Astrocyte of the spinal cord (primary cell): ENCODE measurements at places on chromosomes 13 and 19.

DNA sequence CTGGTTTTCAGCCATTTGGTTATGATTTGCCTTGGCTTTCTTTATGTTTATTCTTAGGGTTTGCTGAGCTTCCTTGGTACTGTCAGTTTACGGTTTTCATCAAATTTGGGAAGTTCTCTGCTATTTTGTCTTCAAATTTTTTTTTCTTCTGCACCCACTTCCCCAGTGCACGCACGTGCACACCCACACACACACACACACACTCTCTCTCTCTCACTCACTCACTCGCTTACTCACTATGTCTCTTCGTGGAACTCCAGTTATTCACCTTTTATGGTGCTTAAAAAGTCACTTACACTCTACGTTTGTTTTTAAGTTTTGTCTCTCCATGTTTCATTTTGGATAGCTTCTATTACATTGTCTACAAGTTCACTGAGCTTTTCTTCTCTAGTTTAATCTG, 7.1 kb downstream of the AKAP11 start:
- DNase-seq, result no peak

DNA sequence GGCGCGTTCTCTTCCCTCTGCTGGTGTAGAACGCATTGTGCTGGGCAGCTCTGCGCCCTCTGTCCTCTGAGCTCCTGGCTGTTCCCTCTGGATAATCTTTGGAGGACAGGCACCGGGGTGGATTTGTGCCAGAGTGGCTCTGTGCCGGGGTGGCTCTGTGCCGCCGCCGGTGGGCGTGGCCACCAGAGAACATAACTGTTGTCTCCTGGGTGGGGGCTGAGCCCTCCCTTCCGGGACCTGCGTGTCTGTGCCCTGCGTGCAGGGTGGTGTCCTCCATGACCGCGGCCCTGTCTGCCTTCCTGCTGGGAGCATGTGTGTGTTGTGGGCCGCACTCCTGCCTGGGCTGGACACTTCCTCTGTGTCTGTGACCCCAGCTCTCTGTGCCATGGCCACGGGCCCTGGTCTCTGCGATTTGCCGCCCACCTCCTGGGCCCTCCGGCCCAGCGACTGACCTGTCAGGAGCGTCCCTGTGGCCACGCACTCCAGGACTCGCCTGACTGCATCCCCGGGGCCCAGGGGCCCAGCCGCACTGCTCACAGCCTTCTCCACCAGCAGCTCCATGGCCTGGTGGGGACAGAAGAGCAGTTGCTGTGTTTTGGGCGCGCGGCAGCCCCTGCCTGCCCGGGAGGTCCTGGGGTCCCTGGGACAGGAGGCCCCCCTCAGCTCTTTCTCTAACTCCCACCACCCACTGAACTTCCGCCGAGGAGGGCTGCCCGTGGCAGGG, 22.4 kb upstream of the MATK start:
- DNase-seq, result no peak

DNA sequence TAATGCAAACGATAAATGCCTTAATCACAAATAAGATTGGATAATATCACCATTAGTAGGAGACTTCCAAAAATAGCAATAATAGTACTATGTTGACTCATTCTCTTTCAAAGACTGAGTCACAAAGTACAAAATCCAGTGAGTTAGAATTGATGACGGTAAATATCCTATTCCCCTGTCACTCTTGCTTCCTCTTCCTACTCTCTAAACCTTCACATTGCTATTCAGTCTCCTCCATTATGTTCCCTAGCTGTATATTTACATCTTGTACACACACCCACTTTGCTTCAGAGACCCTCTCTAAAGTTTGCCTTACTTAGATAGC, 26.3 kb upstream of the INTS6 start:
- DNase-seq, result peak; percentile 41

DNA sequence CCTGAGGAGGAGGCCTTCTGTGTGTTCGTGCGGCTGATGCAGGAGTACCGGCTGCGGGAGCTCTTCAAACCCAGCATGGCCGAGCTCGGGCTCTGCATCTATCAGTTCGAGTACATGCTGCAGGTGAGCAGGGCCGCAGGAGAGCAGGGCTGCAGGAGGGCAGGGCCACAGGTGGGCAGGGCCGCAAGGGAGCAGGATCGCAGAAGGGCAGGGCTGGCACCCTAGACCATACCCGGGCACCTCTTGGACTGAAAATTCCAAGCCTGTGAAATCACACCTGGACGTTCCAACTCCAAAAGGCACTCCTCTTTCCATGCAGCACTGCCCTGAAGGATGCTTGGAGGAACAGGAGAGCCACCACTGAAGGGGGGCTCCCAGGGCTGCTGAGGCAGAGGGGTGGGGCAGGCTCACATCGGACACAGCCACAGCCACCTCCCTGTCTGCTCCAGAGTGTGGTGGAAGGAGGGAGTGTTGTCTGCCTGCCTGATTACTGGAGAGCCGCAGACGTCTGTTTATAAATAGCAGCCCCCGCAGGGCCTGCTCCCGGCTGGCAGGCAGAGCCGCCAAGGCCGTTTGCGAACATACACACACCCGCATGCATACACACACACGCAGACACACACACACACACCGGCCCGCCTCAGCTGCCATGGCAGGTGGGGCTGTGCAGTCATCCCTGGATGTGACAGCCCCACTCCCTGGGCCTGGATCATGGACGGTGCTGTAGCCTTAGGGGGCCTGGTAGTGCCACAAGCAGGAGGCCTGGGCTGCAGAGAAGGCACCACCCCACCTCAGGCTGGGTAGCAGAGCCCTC, 20.2 kb downstream of the EVI5L start:
- DNase-seq, result no peak

- no peak for DNase-seq
These were observed 21.3 kb upstream of the F7 start for GRCh38 chr13:113084094-113084942.

- DNase-seq, result no peak
These were observed 3.6 kb upstream of the DNAJC15 start for GRCh38 chr13:43019811-43020210.

DNA sequence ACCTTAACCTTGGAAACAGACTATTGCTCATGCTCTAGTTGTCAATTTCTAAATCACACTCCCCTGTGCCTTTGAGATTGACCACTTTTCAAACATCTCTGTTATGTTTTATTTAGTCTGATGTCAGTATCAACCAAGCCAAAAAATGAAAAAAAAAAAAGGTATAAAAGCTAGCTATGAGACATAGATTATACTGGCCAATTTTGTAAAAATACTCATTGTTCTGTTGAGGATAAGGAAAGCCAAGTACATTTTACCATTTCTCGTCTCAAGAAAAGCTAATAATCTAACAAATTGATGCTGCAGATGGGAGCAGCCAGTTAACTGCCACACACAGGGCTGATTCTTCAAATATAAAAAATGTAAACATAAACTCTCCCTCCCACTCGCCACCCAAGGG, 572.6 kb upstream of the KLF12 start:
- no peak for DNase-seq

DNA sequence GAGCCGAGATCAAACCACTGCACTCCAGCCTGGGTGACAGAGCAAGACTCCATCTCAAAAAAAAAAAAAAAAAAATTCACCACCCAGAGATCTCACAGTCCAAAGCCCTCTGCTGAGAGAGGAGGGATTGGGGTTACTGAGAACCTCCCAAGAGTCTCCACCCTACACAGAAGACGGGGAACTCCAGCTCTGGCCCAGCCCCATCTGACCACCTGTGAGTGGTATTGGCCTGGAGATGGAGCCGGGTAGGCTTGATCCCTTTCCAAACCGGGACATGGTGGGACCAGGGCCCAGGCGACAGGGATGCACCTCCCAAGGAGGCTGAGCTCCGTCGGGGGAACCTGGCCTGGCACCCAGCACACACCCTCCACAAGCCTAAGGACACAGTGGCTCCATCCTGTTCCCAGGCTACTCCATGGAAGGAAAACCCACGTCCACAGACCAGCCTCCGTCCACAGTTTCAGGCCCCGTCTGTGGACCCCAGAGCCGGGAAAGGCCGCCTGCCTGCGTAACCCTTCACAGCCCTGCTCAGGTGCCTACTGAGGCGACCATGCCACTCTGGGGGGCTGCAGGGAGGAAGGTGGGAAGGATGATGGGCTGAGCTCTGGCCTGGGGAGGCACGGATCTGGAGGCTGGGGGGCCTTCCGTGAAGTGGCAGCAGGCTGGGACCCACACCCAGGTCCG, 1.8 kb downstream of the TMEM259 start:
- no peak for DNase-seq

GRCh38 chr13:41111454-41111853, 21.1 kb downstream of the KBTBD6 start:
- DNase-seq, result no peak

DNA sequence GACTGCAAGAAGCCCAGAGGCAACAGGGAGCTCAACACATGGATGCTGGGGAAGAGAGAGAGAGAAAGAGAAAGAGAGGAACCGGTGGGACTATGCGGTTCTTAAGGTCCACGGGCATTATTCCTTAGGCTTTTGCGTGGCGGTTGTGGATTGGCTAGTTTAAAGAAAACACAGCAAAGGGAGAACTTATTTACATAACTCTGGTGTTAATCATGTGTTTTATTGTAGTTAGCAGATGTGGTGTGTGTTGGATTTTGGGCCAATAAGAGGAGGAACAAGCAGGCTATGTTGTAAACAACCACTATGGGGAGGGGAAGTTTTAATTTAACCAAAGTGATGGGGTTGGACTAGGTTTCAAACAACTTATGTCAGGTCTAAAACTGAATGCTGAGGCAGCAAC, 275.3 kb upstream of the KLF12 start:
- DNase-seq, result no peak

- no peak for DNase-seq
These were observed 4.2 kb downstream of the GJA3 start for GRCh38 chr13:20156702-20157101.

GRCh38 chr13:99969453-99969918, 2.1 kb downstream of the ZIC5 start:
- no peak for DNase-seq

GRCh38 chr13:77042566-77043177, 15.7 kb upstream of the FBXL3 start:
- DNase-seq, result no peak

DNA sequence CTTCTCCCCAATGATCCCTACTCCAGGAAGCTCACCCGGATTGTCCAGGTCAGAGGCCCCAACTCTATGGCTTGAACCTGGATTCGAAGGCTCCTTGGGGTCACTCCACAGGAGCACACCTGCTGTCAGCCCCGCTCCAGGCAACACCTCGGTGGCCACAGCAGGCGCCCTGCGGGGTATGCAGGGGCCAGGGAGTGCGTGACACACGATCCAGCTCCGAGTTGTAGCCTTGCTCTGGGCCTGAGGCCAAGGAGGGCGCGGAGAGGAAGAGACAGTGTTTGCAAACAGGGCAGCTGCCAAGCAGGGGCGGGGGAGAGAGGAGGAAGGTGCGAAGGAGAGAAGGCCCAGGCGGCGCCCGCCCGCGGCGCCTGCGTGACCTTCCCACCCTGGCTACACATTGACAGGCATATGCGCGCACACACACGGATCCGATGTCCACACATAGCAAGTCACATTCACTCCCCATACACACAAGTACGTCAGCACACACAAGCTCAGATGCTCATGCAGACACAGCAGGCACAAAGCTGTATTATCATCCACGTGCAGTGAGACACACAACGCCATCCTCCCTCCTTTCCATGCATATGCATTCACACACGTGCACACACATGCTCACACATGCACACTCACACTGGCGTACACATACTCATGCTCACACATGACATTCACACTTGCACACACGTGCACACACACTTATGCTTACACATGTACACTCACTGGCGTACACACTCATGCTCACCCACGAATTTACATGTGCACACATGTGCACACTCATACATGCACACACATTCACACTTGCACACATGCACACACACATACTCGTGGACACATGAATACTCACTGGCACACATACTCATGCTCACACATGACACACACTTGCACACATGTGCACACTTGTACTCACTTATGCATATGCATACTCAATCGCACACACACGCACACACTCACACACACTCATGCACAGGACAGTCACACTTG, 10.4 kb downstream of the SBK2 start:
- peak; percentile 50 for DNase-seq

GRCh38 chr13:75136151-75136550, 345.8 kb downstream of the TBC1D4 start:
- no peak for DNase-seq

DNA sequence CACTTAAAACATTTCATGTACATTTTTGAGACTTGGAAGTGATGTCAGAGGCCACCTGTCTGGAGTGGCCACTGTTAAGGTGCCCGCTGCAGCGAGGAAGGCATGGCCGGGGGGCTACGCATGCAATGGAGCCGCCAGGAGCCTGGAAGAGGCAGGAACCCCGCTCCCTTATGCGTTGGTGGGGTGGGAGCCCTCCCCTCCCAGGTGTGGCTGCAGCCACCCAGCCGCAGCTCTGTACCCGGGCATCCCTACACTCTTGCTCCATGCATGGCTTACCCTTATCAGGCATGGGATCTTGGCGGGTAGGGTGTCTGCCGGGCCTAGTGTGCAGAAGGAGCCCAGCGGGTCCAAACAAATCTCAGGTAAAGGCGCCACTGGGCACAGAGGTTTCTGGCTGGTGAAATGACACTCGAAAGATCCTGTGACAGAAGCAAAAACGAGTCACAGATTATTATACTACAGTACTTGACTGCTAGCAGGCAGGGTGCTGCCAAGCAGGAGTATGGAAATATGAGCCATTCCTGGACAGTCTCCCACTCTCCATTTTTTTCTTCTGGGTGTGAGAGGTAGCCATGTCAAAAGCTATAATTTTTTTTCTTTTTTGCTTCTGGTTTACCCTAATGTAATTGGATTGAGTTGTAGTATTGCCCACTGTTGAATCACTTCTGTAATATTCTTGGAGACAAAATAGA, 1606.3 kb upstream of the MIR17HG start:
- no peak for DNase-seq

GRCh38 chr13:26604784-26605545, 47.5 kb downstream of the WASF3 start:
- DNase-seq, result no peak

- peak; percentile 47 for DNase-seq
These were observed 751 bp downstream of the GRAMD1A start for GRCh38 chr19:35000647-35001501.

GRCh38 chr13:27135023-27135422, 36.6 kb downstream of the USP12 start:
- DNase-seq, result no peak

- DNase-seq, result no peak
These were observed 15.0 kb downstream of the CLEC4M start for GRCh38 chr19:7778081-7778480.

DNA sequence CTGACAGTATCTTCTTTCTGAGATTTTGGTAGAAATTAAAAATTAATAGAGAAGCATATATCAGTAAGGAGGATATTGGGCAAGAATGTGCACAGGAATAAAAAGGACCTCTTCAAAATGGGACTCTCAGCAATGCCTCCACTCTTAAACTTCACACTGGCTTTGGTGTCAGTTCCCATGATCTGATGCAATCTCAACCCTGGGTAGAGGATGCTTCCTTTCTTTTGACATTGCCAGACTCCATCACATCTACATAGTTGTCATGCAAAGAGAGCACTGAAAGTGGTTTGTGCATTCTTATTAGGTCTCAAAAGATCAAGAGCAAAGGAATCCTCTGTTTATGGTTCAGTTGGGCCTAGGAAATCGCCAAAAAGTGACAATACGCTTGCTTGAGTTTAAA, 26.3 kb downstream of the STARD13 start:
- no peak for DNase-seq

- DNase-seq, result no peak
These were observed 15.2 kb upstream of the C1QTNF9B start for GRCh38 chr13:23912469-23912868.

GRCh38 chr19:45471111-45471930, 3.5 kb downstream of the FOSB start:
- DNase-seq, result no peak
